ENCODE measurements at places on chromosomes 3 and 15.

DNA sequence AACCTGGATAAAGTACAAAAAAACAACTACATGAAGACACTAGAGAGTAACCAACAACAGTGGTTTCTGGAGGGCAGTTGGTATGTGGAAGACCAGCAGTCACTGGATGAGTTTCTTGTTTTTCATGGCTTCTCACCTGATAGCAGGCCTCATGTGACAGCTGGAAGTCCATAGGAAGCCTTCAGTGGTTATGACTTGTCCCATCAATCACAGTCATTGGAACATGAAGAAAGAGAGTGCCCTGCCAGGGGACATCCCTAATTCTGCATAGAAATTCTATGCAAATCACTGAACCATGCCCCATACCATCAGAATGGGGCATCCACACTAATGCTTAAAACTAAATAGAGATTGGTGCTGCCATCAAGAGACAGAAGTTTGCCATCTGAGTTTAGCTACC, 81.6 kb downstream of the AKAP13 start:
- no peak for DNase-seq

DNA sequence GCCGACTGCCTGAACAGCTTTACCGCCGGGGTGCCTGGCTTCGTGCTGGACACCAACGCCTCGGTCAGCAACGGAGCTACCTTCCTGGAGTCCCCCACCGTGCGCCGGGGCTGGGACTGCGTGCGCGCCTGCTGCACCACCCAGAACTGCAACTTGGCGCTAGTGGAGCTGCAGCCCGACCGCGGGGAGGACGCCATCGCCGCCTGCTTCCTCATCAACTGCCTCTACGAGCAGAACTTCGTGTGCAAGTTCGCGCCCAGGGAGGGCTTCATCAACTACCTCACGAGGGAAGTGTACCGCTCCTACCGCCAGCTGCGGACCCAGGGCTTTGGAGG, 815 bp downstream of the SPINT1 start:
- DNase-seq: peak; percentile 23

GRCh38 chr3:18419232-18419631, 5.9 kb downstream of the SATB1 start:
- no peak for DNase-seq

- DNase-seq: no peak
Observed at GRCh38 chr3:86554383-86554782, 436.6 kb downstream of the VGLL3 start.

DNA sequence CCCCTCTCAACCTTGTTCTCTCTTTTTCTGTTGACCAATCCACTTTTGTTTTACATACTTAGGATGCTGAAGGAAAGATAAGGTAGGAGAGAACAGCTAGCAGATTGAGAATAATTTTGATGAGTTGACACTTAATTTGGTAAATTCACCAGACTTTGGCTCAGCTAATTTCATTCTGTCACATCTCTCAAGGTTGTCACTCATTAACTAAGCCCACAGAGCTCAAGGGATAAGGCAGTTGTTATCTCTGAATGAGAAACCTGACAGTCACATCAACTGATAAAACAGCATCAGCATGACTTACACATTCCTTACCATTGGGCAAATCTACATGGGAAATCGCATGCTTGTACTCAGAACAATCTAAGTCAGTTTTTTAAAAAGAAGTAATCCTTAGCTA, 591.4 kb downstream of the NLGN1 start:
- DNase-seq: no peak

- no peak for DNase-seq
Observed at GRCh38 chr3:62758296-62759066, 116.7 kb downstream of the CADPS start.

GRCh38 chr3:118811236-118811732, 223.4 kb downstream of the IGSF11 start:
- no peak for DNase-seq

- DNase-seq: no peak
Observed at GRCh38 chr15:63043335-63044076, 959 bp downstream of the TPM1 start.

DNA sequence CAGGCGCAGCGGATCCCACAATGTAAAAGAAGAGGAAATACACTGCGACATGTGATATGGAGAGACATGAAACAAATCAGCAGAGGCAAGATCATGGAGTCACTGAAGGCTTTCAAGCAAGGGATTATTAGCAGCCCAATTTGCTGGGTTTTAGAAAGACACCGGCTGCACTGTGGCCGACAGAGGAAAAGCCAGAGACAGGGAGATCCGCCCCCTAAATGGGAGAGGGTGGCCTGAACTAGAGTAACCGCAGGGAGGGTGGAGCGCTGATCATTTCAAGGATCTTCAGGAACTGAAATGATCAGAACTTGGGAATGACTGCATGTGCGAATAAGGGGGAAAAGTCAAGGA, 612 bp upstream of the C15orf40 start:
- no peak for DNase-seq

- no peak for DNase-seq
Observed at GRCh38 chr3:150271591-150271960, 136.5 kb upstream of the TSC22D2 start.

GRCh38 chr3:191347228-191347627, 16.9 kb upstream of the UTS2B start:
- DNase-seq: no peak

DNA sequence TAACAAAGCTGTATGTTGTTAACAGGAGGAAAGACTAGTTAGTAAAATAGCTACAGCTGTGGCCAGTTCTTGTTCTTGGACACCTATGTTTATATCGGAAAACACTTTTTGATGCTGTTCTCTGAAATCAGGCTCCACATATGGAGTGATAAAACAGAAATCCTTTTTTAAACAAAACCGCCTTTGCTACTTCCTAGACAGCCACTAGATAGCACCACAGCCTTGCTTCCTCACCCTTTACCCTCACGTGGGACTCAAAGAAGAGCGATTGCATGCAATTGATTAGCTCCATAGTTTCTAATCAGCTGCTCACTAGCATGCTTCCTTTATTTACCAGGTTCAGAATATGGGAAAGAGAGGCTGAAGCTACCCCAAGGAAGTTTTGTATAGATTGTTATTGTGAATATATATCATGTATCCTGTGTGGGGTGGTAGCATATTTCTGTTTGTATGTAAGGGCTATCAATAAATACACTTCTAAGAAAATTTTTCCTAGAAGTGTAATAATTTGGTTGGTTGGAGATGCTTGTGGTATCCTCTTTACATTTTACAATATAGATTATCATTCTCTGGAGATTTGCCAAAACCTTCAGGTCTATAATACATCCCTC, 4.3 kb upstream of the MTFMT start:
- peak; percentile 41 for DNase-seq

GRCh38 chr3:80190051-80190450, 422.3 kb upstream of the ROBO1 start:
- DNase-seq: no peak

DNA sequence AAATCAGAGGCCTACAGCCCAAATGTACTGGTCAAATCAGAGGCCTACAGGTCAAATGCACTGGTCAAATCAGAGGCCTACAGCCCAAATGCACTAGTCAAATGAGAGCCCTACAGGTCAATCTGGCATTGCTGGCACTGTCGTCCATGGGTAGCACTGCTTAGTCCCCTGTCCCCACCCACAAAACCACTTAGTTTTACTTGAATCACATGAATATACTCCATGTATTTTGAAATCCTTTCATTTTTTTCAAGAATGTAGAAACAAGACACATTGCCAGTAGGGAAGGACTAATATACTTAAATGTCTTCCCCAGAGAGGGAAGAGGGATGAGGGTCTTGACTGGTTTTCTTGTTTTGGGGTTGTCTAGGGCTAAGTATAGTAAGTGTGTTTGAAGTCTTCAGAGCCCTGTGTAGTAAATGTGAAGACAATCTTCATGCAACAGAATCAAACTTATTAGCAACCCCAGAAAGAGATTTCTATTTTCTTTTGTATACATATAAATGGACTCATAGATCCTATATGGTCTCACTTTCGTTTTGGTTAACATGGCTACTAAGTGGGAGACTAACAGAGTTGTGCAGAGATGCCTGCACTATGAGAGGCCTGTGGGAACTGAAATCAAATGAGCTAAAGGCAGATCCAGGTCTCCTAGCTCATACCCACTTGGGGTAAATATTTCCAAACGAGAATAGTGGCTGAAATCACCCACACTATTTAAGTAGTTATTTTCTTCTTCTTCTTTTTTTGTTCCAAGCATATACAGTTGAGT, 38.3 kb upstream of the DCUN1D1 start:
- DNase-seq: no peak

DNA sequence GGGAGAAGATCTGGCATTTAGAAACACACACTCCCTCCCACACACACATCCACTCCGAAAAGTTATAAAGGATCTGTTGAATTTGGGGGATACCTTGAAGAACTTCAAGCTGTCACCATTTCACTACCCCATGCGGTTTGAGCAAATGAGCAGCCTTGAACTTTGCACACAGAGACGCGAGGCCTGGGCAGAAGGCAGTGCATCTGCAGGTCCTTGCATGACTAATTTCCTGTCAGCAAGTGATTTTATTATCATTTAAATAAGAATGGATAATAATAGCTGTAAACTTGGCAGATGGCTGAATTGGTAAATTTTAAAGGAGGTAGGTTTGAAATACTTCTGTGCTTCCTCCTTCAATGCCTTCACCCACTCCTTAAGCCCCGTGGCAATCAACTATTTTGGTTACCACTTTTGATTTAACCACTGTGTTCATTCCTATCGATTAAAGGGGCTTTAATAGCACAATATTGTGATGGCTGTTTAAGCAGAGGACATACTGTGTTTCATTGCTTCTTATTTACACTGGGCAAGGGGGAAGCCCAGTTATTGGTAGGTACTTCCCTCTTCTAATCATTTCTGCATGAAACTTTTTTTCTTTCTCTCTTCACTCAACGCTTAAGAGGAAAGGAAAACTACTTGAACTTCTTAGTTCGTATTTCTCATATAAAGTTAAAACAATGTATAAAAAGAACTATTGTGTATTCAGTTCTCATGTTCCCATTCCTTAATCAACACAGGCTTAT, 108.1 kb downstream of the ROBO2 start:
- no peak for DNase-seq

- DNase-seq: no peak
Observed at GRCh38 chr3:136817448-136817847, 1.5 kb upstream of the SLC35G2 start.

DNA sequence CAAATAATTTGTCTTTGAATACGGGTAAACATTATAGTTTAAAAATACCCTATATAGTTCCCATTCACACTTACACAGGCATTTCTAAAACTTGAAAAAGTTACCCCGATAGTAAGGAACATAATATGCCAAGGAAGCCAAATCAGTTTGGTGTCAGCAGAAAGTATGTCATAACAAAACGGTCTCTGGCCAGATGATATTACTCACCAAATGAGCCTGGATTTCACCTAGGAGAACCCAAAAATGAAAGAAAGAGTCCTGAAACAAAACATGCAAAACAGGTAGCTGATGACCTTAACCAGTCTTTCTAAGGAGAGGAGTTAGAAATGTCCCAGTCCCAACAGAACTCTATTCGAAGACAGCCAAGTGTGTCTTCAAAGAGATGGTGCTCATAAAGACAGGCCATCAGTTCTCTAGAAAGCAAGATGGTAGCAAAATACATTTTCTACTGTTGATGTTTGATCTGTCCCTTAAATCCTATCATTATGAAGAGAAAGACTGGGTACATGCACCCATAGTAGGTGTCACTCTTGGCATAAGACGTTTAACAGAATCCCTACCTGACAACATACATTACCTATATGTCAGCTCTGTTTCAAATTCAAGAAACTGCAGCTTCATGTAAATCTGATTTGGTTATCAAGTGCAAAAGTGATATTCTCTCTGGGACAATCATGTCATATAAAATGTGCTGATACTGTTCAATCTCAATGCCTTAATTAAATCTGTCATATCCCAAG, 942.5 kb downstream of the ROBO1 start:
- DNase-seq: no peak

- no peak for DNase-seq
Observed at GRCh38 chr15:31272558-31273257, 53.9 kb upstream of the KLF13 start.

GRCh38 chr3:13513051-13513912, 33.2 kb downstream of the HDAC11 start:
- no peak for DNase-seq

GRCh38 chr15:101657968-101658784, 6.0 kb upstream of the TM2D3 start:
- no peak for DNase-seq

DNA sequence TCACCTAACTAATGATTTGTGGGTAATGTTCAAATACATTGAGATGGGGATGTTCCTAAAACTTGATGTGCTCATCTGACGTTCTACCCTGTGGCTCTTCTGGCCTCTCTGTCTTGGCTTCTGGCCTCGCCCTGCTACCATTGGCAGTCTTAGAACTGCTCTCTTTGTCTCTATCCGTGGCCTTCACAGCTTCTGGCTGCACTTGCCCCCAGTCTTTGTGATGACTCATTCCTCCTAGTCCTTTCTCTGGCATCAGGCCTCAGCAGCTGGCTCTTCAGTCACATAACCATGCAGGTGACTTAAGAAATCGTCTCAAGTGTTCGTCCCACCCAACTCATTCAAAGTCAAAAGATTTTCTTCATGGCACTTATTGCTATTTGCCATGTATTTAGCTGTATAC, 188.1 kb downstream of the BBX start:
- DNase-seq: no peak

DNA sequence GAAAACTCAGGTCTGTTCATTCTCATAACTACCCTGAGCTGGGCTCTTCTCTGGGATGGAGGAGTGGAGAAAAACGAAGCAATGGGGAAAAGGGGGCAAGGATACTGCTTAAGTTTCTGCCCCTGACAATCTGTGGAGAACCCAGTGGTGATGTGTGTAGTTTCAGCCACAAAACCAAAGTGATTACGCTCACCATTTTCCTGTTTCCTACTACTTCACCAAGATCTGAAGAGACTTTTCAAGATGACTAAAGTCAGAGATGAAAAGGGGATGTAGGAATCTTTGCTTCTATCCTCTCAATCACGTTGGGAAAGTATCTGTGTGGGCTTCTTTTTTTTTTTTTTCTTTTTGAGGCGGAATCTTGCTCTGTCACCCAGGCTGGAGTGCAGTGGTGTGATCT, 8.3 kb upstream of the UBE2E1 start:
- no peak for DNase-seq

- no peak for DNase-seq
Observed at GRCh38 chr15:79896131-79896633, 632 bp downstream of the MTHFS start.

GRCh38 chr15:49848282-49848724, 227.5 kb downstream of the DTWD1 start:
- DNase-seq: no peak

DNA sequence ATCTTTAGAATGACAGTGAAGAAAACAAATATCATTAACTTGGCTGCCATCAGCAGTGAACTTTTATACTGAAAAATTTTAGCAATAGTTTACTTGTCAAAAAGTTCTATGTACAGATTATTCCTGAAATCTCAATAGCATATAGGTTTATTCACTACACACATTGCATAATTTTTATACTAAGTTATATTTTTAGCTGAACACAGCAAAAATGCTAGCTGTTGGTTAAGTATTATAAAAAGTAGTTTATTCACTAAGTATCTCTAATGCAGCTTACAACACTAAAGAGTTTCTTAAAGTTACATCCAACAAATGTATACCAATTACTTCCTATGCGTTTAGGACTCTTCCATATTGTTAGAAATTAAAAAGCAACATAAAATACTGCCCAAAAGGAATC, 131.9 kb downstream of the SCAPER start:
- DNase-seq: no peak

All from CD4-positive, alpha-beta T cell treated with Interleukin-2 at 100 ng/mL for 4 hours (primary cell).